ENCODE measurements at places on chromosomes 7 and 10. TPM values are rescaled to one million over a fixed set of nuclear protein-coding genes. Genes with fewer than 3 reads are reported as not detected.

DNA sequence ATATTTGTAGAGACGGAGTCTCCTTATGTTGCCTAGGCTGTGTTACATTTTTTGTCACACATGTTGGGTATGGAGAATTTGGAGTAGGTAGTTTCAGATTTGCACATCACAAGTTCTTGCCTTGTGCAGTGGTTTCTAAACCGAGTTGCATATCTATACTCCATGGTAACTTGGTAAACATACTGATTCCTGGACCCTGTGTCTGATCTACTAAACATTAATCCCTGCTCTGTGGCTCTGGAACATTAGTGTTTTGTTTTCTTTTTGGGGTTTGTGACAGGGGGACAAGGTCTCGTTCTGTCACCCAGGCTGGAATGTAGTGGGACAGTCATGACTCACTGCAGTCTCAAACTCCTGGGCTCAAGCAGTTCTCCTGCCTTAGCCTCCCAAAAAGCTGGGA, 24.7 kb downstream of the AUTS2 start:
- no peak for DNase-seq

GRCh38 chr10:85608706-85609105, 757.9 kb downstream of the GRID1 start:
- no peak for DNase-seq

GRCh38 chr10:88314362-88314761, 268.8 kb downstream of the RNLS start:
- DNase-seq: no peak

DNA sequence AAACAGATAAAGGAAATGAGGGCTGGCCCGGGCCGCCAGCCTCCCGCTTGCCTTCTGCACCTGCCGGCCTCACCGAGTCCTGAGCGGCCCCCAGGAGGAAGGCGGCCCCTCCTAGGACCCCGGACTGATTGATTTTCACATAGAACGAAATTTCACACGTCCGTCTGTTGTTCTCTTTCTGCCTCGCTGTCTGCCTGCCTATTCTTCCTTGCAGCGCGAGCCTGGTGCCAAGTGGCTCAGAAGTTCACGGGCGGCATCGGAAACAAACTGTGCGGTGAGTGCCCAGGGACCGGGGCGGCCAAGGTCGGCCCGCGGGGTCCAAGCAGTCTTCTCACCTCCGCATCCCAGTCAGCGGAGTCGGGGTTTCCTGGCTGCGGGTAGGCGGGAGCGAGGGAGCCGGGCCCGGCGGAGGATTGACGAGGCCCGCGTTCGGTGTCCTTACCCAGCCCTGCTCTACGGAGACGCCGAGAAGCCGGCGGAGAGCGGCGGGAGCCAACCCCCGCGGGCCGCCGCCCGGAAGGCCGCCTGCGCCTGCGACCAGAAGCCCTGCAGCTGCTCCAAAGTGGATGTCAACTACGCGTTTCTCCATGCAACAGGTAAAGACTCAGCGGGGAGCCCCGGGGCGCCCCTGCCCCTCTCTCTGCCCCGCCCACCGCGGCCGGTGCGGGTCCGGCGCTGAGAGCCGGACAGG, 967 bp downstream of the GAD2 start:
- no peak for DNase-seq

- peak; percentile 14 for DNase-seq
Observed at GRCh38 chr10:10869592-10869991, 148.1 kb upstream of the CELF2 start.

GRCh38 chr7:98795741-98796493, 73.9 kb downstream of the TMEM130 start:
- no peak for DNase-seq

DNA sequence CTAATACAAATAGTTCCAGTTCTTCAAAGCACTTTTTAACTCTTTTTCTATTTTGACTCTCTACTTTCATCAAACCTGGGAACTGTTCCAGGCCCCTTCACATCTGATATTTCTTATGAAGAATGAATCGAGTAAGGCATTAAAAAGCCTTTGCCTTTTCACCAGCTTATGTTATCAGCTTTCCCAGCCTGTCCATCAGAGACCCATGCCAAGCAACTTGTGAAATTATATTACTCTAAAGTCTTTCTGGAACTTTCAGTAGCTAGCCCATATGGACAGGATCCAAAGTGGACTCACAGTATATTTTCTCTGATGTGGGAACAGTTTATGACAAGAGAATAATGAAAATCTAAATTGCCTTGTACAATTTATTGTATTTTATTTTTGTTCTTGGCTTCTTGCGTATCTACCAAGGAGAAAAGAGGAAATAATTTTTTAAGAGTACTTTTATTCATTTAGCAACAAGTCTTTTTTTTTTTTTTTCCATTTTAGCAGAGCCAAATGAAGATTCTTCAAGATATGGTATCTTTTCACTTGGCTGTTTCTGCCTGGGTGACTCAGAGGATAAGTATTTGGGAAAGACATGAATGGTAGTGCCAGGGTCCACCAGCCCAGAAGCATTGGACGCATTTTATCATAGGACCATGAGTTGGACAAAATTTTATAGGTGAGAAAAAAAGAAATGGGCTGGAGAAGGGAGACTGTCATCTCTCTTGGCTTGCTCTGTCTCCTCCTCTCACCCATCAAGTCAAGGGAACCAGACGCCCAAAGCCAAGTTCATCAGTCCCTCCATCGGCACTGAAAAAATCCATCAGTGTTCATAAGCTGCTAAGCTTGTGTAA, 195.8 kb upstream of the NEBL start:
- peak; percentile 72 for DNase-seq

- peak; percentile 59 for DNase-seq
Observed at GRCh38 chr7:148699782-148700629, 1.3 kb downstream of the CUL1 start.

- peak; percentile 96 for DNase-seq
Observed at GRCh38 chr7:30459591-30460245, 18.9 kb downstream of the NOD1 start.

DNA sequence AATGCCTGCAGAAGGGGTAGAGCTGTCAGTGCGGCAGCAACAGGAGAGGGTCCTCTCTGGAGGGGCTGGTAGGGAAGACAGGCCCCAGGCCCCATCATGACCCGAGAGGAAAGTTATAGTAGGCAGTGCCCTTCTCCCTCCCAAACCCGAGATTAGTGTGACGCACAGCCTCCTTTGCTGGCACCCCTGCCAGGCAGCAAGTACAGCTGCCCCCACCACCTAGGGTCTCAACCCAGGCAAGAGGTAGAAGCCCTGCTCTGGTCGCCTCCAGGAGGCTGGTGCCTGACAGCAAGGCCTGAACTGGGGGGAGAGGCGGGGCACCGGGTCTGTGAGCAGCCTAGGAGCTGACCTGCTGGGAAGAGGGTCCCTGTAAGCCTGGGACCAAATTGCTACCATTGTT, 15.5 kb downstream of the LOXL4 start:
- no peak for DNase-seq

- no peak for DNase-seq
Observed at GRCh38 chr7:8985255-8985654, 551.8 kb downstream of the NXPH1 start.

DNA sequence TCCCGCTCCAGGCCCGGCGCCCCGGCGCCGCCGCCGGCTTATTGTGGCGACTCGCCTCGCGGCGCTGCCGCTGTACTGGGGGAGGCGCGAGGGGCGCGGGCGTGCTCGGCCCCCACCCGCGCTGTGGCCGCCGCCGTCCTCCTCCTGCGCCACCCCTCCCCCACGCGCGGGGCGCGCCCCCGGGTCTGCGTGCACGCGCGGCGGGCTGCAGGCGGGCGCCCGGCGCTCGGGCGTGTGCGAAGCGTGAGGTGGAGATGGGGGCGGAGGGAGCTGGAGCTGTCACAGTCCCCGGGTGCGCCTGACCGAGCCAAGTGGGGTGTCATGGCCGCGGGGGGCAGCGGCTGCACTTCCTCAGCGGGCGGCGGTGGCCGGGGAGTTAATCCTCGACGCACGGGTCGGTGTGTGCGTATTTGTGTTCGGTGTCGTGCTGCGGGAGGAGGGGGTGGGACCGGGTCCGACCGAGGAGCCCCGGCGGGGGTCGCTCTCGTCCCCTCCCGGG, 672 bp downstream of the LCOR start:
- DNase-seq: peak; percentile 67

The EGR2 gene
- total RNA-seq: 2.1 TPM

The SRGN gene
- 363 TPM for total RNA-seq

The SLC4A2 gene
- total RNA-seq: 61.8 TPM

The NDUFB2 gene
- 44.9 TPM for total RNA-seq

The ELAPOR2 gene
- total RNA-seq: 5.9 TPM

The PNLIP gene
- total RNA-seq: not detected

The CRHR2 gene
- total RNA-seq: not detected

Measured in fibroblast of lung (primary cell).